ENCODE measurements at places on chromosomes 2 and 18.

- peak; percentile 69 for DNase-seq
Measured at GRCh38 chr2:60555066-60555782, 1.8 kb upstream of the BCL11A start.

GRCh38 chr18:49597157-49597931 is 35.5 kb downstream of the LIPG start:
- no peak for DNase-seq

DNA sequence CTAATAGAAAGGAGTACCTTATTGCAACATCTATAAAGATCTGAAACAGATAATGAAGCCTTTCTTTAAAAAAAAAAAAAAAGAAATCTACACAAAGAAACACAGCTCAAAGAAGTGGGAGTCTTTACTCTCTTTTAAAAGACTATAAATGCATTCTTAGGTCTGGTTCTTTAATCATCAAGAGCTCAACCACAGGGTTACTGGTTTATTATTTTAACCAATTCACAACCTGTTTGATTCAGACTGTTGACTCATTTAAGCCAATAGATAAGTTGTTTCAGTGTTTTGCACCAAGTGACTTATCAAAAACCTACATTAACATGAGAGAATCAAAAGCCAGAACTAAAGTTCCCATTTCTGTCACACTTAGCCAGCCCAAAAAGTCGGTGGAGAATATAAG is 93.1 kb downstream of the TCF4 start:
- no peak for DNase-seq

DNA sequence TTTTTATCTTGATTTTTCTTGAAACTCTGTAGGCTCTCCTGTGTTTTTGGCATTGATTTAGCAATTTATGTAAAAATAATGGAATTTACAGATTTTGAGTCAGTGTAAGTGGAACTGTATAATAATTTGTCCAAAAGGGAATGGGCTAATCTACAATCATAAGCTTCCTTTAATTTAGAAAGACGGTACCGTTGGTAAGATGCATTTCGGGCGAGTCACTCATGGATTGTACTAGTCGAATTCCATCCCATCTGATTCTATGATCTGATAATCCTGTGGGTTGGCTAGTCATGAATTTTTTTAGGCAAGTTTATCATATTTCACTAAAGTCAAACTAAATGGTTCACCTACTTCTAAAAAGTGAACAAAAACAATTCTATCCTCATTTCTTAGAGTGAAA is 133.4 kb downstream of the ZNF407 start:
- no peak for DNase-seq

DNA sequence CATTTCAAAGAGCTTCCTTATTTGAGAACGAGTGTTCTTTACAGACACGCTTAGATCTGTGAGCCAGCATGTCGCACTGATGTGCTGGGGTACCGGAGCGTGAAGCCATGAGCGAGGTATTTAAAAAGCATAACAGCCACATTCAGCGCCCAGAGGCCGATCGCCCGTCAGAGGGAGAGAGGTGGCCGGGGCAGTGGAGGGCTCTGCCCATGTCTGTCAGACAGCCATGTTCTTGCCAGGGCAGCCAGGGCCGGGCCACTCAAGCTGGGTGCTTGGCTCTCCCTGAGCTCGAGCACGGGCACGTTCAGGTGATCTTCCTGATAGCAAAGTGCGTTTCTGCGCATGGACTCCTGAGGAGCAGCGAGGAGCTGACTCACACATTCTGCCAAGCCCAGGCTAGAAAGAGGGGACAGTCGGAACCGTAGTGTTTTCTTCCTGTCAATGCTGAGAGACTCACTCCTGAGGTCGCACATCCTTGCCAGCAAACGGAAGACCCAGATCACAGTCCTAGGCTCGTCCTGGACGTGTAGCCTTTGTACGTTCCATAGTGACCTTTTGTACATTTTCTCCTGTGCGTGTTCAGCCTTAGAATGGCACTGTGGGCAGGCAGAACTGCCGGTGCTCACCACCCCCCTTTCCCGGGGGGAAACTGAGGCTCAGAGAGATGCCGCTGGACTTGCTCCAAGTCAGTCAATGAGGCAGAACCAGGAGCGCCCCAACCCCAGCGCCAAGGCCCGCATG is 100.7 kb downstream of the NFATC1 start:
- peak; percentile 52 for DNase-seq

Data from right cardiac atrium (tissue), 5 donors.